ENCODE measurements at places on chromosomes 2 and 18.

DNA sequence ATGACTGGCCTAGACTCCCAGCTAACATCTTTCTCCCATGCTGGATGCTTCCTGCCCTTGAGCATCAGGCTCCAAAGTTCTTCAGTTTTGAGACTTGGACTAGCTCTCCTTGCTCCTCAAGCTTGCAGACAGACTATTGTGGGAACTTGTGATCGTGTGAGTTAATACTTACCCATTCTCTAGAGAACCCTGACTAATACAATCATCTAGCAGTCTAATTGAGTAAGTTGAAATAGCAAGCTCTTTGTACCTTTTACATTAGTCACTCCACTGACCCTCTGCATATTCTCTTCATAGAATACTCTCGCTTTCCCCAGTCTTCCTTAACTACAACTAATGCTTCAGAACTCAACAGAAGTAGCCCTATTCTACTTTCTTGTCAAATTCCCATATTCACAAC is 434.6 kb upstream of the NXPH2 start:
- DNase-seq: no peak

DNA sequence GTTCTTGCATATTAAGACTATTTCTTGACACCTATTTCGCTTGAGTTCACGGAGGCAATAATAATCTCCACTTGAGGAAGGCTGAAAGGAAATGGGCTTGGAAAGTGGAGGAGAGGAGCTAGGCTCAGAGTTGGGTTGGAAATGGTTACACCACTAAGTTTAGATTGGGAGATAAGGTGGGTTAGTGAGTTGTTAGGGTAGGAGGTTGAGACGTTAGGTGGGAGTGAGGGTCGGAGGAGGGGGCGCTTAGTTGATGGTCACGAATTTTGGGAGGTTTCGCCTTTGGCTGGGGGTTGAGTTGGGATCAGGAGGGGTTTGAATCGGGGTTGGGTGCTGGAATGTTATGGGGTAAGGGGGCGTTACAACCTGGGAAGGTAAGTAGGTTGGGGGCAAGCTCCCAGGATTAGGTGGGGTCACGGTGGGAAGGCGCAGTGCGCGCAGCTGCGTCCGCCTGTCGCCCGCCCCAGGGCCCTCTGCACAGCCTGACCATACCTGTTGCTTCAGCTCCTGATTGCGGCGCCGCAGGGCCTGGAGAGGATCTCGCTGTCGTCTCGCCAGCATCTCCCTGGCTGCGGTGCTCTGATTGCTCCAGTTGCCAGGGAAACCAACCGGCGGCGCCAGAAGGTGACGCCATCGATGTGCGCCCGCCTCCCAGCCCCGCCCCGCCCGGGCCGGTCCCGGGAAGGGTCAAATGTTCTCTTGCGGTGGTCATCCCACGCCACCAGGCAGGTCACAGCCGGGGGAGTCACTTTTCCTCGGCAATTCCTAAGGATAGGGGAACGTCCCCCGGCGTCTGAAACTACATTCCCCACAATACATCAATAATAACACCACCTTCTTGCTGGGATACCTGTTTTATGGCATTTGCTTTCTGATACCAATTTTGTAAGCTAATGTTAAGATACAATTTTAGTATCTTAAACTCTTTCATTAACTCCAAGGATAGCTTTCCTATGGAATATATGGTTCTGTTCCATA is at the start of gene NPHP1:
Gene NPHP1 (minus strand): TSS at position 606 of the 978 bp plus-strand sequence. CDS start 45 bp downstream, at position 561.
- DNase-seq: peak; percentile 53

DNA sequence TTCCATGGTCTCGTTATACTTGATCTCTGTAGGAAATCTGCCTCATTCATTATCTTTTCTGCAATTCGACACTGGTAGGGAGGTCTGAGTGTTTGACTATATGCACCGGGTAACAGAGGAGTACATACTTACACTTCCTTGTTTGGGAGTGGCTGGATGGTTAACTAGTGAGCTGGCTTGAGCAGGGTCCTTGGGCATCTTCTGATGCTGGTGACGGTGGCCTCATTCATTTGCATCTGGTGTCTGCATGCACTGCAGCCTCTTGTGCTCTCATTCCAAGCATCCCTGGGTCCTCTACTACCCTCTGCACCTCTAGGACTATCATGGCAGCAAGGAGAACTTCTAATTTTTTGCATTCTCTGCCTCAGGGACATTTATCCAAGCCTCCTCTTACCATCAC is 100.0 kb upstream of the TCF4 start:
- no peak for DNase-seq

DNA sequence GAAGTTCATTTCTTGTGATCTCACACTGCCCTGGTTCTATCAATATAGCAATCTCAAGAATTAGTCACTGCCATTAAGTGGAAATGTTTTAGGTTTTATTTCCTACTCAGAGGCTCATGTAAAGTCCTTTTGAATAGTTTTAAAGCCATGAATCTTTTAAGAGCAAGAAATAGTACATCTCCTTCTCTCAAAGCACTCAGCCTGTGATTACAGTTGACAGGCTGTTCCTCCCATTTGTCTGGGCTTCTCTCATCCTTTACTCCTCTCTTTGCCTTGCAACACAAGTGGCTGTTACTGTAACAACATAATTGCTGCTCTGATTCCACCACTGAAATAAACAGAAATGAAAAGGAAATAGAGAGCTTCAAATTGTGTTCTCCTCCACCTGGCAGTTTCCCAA is 18.4 kb downstream of the GRP start:
- no peak for DNase-seq

GRCh38 chr2:183348492-183348891 is 224.2 kb downstream of the NUP35 start:
- no peak for DNase-seq

DNA sequence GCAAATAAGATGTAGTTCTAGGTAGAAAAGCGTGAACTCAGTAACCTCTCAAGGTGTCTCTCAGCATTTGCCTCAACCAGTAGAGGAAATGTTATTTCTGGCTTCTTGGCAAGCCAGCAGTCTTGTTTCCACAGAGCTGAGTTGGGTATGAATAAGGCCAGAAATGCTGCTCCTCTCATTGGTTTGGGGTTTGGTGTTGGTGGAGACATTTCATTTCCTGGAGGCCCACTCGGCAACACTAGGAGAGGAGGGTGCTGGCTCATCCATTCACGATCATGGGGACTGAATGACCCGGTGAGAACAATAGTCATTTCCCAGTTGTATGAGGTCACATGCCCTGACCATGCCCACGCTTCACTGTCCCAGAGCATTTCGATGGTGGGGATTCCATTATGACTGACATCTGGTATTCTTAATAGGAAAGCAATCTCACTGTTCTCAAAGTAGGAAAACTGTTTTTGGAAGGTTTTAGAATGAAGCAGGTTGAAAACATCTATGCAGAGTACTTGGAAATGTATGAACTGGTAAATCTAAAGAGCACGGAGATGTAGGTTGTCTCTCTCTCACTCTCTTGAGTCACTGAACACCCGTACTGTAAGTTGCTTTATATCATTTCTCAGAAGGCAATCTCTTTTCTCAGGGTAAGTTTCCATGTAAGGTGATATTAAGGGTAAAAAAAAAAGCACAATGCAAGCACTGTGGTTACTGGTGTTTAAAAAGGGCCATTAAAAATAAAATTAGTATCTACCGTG is 37.1 kb upstream of the CTLA4 start:
- DNase-seq: no peak

GRCh38 chr2:219912491-219912921 is 285.1 kb downstream of the SLC4A3 start:
- DNase-seq: peak; percentile 26

GRCh38 chr18:62198259-62198658 is 11.2 kb downstream of the RELCH start:
- DNase-seq: no peak

DNA sequence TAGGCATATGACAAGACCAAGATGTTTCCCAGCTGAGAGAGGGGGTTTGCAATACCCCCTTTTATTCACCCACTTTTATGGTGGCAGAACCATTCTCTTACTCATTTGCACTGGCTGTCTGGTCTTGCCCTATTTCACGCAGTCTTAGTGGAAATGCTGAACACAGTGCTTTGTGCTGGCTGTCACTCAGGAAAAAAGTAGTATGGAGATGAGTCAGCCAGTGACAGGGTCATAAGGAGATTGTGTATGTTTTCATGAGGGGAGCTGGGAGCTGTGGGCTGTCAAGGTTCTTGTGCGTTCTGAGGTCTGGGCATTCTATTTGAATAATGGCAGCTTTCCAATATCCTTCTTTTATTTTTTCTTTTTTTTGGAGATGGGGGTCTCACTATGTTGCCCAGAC is 10.9 kb upstream of the CNRIP1 start:
- no peak for DNase-seq

DNA sequence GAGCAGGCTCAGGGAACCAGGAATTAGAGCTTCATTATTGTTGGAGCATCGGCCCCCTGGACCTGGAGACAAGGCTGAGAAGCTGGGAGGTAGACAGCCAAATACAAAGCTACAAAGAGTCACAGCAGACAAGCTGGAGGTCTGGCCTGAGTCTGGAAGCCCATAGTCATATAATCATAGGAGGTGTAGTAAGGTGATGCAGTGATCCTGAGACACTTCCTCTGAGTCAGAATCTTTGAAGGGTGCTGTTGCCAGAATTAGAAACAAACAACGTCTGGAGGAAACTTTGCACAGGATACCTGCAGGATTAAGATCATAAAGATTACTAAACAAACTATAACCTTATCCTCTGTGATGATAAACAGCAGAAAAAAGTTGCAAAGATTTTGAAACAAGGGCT is 213.8 kb downstream of the DSC3 start:
- no peak for DNase-seq

DNA sequence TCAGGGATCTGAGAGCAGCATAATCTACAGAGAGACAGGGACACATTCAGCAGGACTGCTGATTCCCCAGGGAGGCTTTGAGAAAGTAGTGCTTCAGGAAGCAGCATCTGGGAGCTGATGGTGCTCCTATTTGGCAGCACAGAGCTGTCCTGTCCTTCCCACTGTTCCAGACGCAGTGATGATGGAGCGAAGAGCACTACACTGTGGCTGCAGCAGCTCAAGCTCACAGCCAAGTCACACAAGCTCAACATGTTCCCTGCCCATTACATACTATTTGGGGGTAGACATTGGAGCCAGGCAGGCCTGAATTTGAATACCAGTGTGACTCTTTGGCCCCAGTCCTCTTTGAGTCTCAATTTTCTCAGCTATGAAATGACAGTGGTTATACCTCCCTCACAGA is 15.2 kb upstream of the GALM start:
- DNase-seq: no peak

GRCh38 chr2:175054340-175054739 is 49.2 kb upstream of the CHN1 start:
- no peak for DNase-seq

- no peak for DNase-seq
Measured at GRCh38 chr2:219509780-219510511, 4.3 kb upstream of the ASIC4 start.

DNA sequence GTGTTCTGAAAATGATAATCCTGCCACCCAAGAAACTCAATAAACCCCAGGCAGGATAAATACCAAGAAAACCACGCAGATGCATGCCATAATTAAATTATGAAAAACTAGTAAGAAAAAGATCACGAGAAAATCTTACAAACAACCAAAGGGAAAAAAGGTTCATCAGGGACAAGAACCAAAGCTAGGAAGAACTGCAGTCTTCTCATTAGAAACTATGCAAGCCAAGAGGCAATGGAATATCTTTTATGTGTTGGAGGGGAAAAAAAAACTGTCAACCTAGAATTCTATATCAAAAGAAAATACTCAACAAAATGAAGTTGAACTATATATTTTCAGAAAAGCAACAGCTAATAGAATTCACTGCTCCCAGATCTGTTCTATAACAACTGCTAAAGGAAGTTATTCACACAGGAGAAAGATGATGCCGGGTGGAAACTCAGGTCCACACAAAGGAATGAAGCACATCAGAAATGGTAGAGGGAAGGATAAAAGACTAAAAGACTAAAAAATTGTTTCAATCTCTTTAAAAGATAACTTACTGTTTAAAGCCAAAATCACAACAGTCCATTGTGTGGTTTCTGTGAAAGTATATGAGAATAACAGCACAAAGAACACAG is 55.0 kb downstream of the NDUFA10 start:
- DNase-seq: no peak

- no peak for DNase-seq
Measured at GRCh38 chr2:121902171-121902591, 146.7 kb downstream of the TSN start.

GRCh38 chr2:236485519-236485918 is 84.1 kb upstream of the ACKR3 start:
- DNase-seq: no peak

GRCh38 chr2:238706673-238707072 is 141.2 kb upstream of the TWIST2 start:
- DNase-seq: no peak

DNA sequence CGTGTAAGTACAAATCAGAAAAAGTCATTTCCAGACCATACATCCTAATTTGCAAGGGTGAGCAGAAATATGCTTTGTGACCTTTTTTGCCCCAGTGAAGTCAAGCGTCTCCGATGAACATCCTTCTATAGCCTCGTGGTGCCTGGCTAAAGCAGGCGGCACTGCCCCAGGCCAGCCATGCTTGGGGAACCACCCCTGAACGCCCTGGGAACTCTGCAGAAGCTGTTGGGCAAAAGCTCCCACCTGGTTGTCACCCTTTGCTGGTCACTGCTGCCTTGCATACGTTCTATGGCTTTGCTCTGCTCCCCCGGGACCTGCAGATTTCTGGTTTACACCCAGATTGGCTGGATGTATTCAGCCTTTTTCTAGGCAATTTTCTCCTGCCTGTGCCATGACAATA is 256.4 kb downstream of the SS18 start:
- no peak for DNase-seq

DNA sequence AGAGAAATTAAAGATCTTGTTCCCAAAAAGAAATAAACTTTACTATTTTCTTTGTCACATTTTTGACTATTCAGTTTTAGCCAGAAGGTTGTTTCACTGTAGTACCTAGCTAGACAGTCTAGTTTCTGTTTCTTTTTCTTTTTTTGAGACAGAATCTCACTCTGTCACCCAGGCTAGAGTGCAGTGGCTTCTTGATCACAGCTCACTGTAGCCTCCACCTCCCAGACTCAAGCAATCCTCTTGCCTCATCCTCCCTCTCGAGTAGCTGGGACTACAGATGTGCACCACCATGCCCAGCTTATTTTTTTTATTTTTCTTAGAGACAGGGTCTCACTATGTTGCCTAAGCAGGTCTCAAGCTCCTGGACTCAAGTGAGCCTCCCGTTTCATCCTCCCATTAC is 2.2 kb downstream of the RBM45 start:
- DNase-seq: no peak

- no peak for DNase-seq
Measured at GRCh38 chr2:75311993-75312392, 112.7 kb upstream of the TACR1 start.

DNA sequence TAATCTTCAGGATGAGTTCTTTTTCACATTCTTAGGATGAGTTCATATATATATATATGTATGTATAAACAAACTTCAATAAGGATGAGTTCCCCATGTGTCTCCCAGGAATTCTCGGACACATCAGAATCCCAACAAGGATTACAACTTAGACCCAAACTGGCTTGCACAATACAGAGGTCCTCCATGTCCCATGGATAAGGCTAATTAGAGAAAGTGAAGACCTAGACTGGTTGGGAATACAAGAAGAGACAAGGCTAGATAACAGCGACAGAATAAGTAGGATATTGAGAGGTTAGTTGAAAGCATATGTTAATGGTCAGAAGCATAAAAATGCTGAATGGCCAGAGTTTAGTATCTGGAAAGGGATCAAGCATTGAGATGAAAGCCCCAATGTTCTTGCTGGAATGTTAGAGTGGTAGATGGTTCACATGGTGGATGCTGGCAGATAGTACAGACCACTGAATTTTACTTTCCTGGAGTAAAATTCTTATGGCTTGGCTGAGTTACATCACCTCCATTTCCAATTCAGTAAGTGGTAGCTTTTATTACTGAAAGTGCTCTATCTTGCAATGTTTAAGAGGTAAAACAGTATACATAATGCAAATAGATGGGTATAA is 154.9 kb upstream of the EPHA4 start:
- DNase-seq: no peak
